ENCODE measurements at places on chromosomes 3 and 15. TPM values are rescaled to one million over a fixed set of nuclear protein-coding genes. Genes with fewer than 3 reads are reported as not detected.

TPRG1 gene
- total RNA-seq, result 3.0 TPM

DNA sequence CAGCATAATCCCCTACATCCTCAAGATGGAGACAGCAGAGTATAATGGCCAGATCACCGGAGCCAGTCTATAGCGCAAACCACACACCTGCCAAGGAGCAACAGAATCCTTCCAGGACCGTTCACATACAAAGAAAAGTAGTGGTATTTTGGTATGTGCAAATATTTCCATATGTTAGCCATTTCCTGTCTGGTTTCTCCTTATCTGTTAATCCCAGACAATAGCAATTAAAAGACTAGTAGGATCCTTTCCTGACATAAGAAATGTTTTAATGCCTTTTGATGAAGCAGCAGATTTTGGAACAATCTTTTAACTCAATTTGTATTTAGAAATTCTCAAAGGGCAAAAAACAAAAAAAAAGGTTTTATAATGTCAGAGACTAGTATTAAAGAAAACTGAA is 22.2 kb downstream of the MRPS25 start:
- ATAC-seq, result no peak

GOLGA6B gene
- total RNA-seq, result 0.40 TPM

DNA sequence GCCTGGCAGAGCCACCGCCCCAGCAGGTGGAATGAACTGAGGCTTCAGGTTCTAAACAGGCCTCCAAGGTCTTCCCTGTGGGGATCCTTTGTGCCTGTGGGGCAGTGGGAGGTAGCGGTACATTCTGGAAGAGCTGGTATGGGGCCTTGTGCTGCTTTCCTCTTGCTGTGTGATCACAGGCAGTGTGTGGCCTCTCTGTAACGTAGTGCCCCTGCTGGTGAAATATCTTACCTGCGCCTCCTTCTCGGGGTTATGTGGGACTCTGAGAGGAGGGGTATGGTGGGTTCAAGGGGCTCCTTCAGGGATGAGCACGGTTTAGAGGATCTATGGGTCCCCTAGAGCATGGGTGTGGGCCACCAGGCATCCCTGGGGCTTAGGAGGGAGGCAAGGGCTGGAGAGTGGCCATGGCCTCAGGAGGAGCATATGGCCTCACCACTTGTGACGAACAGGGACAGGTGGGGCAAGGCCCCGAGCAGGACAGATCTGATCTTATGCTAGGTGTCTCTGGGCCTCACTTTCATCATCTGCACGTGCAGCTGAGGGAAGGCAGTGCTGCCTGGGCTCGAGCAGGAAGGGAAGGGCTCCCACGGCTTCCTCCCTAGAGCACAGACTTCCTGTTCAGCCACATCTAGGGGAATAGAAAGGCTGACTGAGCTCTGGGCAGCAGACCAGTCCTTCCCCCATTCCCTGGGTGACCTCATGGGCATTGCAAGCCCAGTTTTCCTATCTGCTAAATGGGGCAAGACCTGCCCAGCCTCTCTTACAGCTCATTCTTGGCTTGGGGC is 1.9 kb upstream of the ALS2CL start:
- ATAC-seq, result peak; percentile 58

FAM81A gene
- total RNA-seq, result 0.15 TPM

DNA sequence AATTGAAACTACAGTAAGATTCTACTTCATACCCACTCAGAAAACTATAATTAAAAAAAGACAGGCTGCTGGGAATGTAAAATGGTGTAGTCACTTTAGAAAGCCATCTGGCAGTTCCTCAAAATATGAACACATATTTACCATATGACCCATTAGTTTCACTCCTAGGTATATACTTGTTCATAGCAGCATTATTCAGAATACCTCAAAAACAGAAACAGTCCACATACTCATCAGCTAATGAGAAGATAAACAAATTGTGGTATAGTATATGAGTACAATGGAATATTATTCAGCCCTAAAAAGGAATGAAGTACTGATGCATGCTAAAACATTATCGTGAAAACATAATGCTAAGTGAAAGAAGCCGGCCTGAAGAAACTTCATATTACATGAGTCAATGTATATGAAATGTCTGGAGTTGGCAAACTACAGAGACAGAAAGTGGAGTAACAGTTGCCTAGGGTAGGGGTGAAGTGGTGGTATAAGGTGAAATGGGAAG is 23.8 kb downstream of the WDR53 start:
- no peak for ATAC-seq

CHRFAM7A gene
- total RNA-seq, result 0.27 TPM

DNA sequence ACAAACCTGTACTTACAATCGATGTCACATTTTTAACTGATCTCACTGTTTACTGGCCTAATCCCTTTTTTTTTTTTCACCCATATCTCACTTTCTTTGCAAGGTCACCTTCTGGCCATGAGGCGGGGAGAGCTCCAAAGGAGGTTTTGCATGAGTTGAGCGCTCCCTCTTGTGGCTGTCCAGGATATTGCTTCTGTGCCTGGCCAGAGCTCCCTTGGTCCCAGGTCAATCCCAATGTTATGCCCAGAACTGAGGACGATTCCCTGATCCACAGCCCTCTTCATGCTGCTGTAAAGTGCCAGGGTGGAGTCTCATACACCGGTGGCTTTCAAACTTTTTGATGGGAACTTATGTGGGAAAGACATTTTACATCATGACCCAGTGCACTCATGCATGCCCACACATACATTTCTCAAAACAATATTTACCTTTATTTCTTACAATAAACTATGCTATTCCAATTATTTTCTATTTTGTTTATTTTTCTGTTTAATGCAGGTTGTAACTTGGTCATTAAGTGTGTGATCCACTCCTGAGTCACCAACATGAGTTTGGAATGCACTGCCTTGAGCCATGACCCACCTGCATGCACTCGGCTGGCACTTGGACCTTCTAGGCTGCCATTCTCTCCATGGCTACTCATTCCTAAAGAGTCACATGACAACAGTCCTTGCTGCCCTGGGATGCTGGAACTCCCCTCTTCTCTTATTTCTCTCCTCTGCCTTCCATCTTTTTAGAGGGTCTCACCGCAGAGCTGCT is 9.6 kb upstream of the SST start:
- ATAC-seq, result peak; percentile 66

CEP19 gene
- total RNA-seq, result 4.4 TPM

NR1I2 gene
- not detected for total RNA-seq

- ATAC-seq, result no peak
These were observed 158.8 kb downstream of the POLR2M start for GRCh38 chr15:57865294-57865693.

- no peak for ATAC-seq
These were observed 65.7 kb downstream of the IL1RAP start for GRCh38 chr3:190579514-190580137.

SLC30A4 gene
- total RNA-seq, result 9.7 TPM

Measured in gastroesophageal sphincter (tissue), 4 donors.